ENCODE measurements at places on chromosomes 3 and 15. TPM values are rescaled to one million over a fixed set of nuclear protein-coding genes. Genes with fewer than 3 reads are reported as not detected.

GOLGA6B gene
- not detected for total RNA-seq

SYNPR gene
- not detected for total RNA-seq

PLSCR2 gene
- total RNA-seq: not detected

ONECUT1 gene
- not detected for total RNA-seq

MGA gene
- 15.2 TPM for total RNA-seq

GRCh38 chr3:143565951-143566350, 282.3 kb downstream of the SLC9A9 start:
- no peak overlapping the region for H3K4me3 ChIP-seq
- H3K4me1 ChIP-seq: no peaks in the 10 kb centered on the region
- H3K27ac ChIP-seq: no peak overlapping the region
- DNase-seq: no peak

GRCh38 chr15:32803631-32804030, 85.8 kb downstream of the GREM1 start:
- H3K4me1 ChIP-seq: peaks cover 39% of the 10 kb centered on the region
- no peak overlapping the region for H3K27ac ChIP-seq
- peaks cover 50% of the 10 kb centered on the region for H3K36me3 ChIP-seq
- H3K27me3 ChIP-seq: peaks cover 2% of the 10 kb centered on the region

DNA sequence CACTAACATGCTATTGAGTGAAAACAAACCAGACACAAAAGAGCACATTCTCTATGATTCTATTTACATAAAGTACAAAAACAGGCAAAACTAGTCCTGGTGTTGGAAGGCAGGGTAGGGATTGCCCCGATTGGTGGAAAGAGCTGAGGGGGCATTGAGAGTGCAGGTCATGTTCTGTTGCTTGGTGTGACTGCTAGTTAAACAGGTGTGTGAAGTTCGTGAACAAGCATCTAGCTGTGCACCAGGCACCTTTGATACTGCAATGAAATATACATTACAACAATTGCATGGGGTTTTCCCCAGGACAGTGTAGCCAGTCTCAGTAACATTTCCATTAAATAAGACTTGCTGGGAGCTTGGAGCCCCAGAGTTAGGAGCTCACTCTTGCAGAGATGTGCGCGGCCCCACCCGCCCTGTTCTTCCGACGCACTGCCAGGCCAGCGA, 26.3 kb upstream of the THRB start:
- H3K4me1 ChIP-seq: no peaks in the 10 kb centered on the region
- DNase-seq: no peak
- H3K27ac ChIP-seq: no peak overlapping the region
- no peaks in the 10 kb centered on the region for H3K36me3 ChIP-seq

- peak overlapping the region; percentile 8 for H3K27ac ChIP-seq
- peaks cover 27% of the 10 kb centered on the region for H3K4me1 ChIP-seq
- H3K4me3 ChIP-seq: peak overlapping the region; percentile 49
Measured at GRCh38 chr3:5348229-5348902, 160.9 kb downstream of the EDEM1 start.

DNA sequence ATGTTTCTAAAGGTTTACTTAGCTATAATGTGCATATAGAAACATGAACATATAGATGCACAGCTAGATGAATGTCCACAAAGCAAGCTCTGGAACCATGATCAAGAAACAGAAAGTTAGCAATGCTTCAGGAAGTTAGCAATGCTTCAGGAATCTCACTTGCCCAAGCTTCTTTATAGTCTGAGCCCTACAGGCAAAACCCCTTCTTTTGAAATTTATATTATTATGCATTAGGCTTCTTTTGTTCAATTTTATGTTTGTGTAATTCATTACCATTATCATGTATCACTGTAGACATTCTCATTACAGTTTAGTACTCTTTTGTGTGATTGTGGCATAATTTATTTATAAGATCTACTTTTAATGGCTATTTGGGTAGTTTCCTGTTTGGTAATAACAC, 286.4 kb upstream of the BCHE start:
- H3K4me3 ChIP-seq: no peak overlapping the region
- no peaks in the 10 kb centered on the region for H3K27me3 ChIP-seq
- H3K27ac ChIP-seq: no peak overlapping the region
- H3K36me3 ChIP-seq: no peaks in the 10 kb centered on the region
- DNase-seq: no peak

DNA sequence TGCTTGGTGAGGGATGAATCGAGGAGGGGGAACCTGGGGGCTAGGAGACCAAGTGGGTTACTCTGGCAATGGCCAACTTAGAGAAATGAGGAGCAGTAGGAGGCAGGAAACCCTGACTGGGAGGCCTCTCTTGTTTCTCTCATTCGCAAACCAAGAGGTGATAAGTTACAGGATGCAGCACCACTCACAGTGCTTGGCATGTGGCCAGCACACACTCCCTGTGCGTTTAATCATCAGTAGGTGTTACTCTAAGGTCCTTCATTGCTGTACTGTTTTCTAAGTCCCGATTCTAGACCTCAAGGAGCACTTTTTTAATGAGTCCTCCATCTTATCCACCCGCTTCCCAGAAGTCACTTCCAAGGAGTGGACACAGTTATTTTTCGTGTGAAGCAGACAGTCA, 314.1 kb upstream of the TRIM42 start:
- H3K27me3 ChIP-seq: no peaks in the 10 kb centered on the region
- DNase-seq: no peak
- H3K4me1 ChIP-seq: no peaks in the 10 kb centered on the region

- H3K4me3 ChIP-seq: no peak overlapping the region
- no peaks in the 10 kb centered on the region for H3K4me1 ChIP-seq
- DNase-seq: no peak
- no peaks in the 10 kb centered on the region for H3K36me3 ChIP-seq
Measured at GRCh38 chr3:46893763-46894162, 16.2 kb downstream of the PTH1R start.

DNA sequence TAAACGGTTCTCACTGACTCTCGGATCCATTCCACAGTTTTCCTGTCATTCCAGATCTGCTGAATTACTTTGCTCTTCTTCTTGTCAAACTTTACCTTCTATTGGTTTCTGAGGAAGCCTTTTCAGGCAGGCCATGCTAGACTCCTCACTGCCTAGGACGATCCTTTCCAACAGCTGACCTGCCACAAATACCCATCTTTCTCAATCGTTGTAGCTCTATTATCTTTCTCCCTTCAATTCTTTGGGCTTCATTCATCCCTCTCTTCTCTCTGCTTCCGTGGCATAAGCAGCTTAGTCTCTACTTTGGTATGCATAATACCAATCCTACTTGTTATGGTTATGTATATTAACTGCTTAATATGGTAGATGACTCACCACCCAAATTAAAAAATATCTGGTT, 421.8 kb downstream of the NLGN1 start:
- no peak overlapping the region for H3K4me3 ChIP-seq
- H3K4me1 ChIP-seq: peaks cover 29% of the 10 kb centered on the region
- H3K27me3 ChIP-seq: no peaks in the 10 kb centered on the region
- 0 out of 2 replicates have a peak, but pooled peaks cover 5% of the 10 kb centered on the region for H3K36me3 ChIP-seq
- DNase-seq: no peak

- no peak overlapping the region for H3K4me3 ChIP-seq
- DNase-seq: peak; percentile 7
- no peaks in the 10 kb centered on the region for H3K4me1 ChIP-seq
- no peak overlapping the region for H3K27ac ChIP-seq
- H3K36me3 ChIP-seq: no peaks in the 10 kb centered on the region
Measured at GRCh38 chr3:141769221-141769894, 6.2 kb downstream of the GRK7 start.

DNA sequence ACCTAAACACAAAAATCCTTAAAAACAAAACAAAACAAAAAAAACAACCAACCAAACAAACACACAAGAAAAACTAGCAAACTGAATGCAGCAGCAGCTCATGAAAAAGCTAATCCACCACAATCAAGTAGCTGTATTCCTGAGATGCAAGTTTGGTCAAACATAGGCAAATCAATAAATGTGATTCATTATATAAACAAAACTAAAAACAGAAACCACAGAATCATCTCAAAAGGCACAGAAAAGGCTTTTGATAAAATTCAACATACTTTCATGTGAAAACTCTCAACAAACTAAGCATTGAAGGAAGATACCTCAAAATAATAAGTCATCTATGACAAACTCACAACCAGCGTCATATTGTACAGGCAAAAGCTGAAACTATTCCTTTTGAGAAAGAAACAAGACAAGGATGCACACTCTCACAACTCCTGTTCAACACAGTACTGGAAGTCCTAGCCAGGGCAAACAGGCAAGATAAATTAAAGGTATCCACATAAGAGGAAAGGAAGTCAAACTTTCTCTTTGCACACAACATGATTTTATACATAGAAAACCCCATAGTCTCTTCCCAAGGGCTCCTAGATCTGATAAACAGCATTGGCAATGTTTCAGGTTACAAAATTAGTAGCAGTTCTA, 495.1 kb upstream of the SGO1 start:
- no peak for DNase-seq
- no peaks in the 10 kb centered on the region for H3K27me3 ChIP-seq
- peaks cover 51% of the 10 kb centered on the region for H3K4me1 ChIP-seq
- no peak overlapping the region for H3K27ac ChIP-seq
- no peaks in the 10 kb centered on the region for H3K36me3 ChIP-seq
